ENCODE measurements at places on chromosomes 13 and 19.

GRCh38 chr13:112574416-112574815 lies 13.5 kb downstream of the TUBGCP3 start:
- DNase-seq, result no peak

DNA sequence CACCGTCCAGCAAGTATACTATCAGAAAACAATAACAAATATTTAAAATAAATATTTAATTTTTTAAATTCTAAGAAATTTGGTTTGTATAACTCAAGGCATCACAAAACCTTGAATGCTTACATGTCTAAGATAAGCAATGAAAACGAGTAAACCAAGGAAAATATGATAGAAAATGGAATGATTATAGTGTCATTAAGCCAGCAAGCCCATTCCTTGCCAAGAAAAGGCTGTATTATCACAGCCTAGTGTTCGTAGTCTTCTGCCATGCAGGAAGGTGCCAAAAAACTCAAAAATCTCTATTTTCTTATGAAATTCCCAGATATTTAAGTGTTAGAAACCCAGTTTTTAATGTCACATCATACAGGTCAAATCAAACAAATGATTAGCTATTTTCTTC lies 136.4 kb downstream of the STOML3 start:
- DNase-seq, result no peak

GRCh38 chr19:10566658-10567410 lies 1.0 kb upstream of the KRI1 start:
- DNase-seq, result peak; percentile 25

DNA sequence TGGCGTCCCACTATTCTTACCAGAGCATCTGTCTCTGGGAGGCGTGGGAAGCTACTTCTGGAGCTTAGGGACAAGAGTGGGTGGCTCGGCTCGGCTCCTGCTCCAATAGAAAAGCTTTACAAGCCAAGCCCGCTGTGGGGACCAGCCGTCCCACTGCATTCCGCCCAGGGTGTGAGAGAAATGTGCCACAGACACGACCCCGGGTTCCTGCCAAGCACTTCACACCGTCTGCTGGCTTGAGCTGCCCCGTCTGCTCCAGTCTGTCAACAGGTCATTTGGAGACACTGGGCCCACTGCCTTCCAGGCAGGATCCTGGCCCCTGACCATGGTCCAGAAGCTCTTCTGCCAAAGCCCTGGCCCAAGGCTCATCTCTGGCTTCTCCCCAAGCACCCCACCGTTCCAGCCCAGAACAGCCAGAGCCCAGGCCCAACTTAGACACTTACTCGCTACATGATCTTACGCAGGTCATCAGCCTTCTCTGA lies 6.5 kb upstream of the FKRP start:
- DNase-seq, result no peak

DNA sequence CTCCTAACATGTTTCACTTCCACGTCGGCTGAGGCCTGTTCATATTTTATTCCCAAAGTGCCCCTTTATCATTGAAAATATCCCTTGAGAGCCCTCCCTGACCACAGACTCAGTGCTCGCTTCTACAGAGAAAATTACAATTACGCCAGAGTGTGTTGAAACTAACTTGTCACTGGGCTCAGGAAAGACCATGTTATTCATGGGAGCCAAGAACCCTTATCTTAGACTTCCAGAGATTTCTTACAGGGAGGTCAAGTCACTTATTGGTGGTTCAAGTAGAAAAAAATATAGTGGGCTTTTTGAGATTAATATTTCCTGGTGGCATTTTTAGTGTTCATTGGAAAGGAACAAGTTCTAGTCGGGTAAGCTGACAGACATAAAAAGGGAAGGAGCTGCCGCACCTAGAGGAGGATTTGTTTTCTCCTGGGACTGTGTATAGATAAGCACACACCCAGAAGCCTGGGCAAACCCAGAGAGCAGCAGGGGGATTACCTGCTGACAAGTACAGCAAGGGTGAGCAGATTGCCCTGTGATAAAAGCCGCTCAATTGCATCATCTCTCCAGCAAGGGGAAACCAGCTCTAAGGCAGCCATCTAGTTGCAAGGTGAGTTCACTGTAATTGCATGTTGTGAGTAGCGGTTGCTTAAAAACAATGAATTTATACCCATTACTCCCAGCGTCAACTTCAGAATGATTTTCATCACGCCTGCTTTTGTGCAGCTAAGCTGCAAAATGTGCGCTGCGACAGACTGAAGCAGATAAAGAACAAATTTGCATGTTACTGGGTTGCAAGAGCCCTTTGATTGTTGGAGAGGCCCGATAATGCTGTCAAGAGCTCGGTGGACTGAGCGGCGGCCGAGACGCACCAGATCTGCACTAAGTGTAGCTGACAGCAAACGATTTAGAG lies 46.2 kb downstream of the DCT start:
- no peak for DNase-seq

GRCh38 chr19:13838435-13839129 lies 38.4 kb upstream of the NANOS3 start:
- no peak for DNase-seq

DNA sequence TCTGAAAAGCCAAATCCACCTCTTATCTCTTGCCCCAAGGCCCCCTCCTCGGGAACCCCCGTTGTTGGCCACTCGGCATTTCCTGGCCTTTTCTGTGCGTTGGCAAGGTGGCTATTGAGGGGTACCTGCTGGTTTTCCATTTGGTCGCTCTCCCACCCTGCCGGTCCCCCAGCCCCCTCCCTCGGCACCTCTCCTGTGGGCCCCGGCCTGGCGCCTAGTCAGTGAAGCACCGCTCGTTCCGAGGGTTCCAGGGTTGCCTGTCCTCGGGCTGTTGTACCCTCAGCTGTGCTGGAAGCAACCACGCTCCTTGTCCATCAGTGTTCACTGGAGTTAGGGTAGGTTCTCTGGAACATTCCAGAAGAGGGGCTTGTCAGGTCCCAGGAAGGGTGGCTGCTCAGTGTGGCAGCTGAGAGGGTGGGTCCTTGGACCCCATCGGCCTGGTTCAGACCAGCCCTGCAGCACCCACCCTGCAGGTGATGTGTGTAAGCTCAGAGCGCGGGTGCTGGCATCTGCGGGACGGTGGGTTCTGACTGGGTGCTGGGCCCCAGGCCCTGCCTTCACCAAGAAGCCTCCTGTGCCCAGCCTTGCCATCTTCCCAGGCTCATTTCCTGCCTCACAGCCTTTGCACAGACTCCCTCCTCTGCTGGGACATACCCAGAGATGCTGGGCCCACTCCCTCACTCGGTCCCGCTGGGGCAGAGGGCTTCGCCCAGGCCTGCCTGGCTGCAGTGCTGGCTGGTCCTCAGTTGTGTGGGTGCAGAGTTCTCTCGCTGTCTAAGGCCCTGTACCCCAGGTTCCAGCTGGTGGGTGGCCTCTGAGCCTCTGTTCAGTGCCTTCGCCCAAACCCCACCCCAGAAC lies 21.3 kb downstream of the NKPD1 start:
- no peak for DNase-seq

DNA sequence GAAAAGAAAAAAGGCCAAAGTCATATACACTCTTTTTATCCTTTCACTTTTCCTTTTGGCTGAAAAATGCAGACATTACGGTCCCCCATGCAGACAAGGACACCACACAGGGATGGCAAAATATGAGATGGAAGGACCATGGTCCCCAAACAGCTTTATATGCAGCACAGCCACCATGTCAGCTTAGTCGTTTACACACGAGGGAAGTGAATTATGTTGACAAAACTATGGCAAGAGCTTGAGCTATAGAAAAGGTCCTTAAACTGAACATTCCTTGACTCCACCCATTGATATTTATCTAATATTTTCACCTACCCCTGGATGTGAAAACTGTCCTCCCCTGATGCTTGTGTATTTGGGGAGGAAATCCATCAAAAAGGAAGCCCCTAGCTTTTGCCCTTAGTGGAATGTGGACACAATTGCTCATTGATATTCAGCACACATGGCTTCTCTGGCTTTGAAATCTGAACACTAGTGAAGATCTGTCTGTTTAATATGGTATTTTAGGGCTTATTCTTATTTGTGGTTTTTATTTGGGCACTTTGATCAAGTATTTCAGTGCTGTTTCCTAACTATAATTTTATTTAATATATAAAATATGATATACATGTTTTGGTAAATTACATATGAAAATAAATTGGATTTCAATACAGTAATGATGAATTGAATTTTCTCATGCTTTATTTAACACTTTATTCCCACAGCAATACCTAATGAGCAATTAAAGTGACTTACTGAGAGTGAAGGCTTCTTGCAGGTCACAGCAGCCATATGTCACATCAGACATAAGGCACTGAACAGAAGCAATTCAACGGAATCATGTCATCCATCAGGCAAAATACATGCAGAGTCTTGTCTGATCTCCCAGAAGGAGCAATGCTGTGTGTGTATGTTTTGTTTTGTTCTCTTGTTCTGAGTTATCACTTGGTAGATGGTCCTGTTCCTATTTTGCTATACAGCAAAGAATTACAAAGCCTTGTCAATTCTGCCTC lies 6.8 kb upstream of the GTF2F2 start:
- no peak for DNase-seq

- DNase-seq, result no peak
These were observed 1185.7 kb upstream of the SLC10A2 start for GRCh38 chr13:104251931-104252330.

DNA sequence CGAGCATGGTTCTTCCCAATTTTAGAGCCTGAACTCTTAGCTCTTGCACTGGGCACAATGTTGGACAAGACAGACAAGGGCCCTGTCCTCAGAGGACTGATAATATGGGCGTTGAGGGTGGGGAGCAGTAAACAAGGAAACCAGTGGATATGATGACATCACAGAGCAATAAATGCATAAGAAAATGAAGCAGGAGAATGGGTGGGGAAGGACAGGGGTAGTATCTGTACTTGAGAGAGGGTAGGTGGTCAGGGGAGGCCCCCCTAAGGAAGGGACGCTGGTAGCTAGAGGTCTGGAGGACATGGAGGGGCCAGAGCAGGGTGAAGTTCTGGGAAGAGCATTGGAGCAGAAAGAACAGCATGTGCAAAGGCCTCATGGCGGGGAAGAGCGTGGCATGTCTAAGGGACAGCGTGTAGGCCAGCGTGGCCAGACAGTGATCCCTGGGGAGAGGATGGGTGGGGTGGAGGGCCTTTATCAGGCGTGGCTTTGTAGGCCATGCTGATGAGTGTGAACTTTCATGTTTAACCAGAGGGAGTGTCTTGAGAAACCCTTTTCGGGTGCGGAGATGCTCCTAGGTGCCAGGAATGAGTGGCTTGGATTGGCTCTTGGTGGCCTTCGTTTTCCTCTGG lies 15.1 kb upstream of the ZNF536 start:
- DNase-seq, result no peak

GRCh38 chr13:77696006-77696878 lies 1.2 kb upstream of the SLAIN1 start:
- no peak for DNase-seq

DNA sequence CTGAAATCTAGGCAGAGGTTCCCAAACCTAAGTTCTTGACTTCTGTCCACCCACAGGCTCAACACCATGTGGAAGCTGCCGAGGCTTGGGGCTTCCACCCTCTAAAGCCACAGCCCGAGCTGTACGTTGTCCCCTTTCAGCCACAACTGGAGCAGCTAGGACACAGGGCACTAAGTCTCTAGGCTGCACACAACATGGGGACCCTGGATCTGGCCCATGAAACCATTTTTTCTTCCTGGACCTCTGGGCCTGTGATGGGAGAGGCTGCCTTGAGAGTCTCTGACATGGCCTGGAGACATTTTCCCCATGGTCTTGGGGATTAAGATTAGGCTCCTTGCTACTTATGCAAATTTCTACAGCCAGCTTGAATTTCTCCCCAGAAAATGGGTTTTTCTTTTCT lies 118.4 kb downstream of the GPC5 start:
- DNase-seq, result no peak

DNA sequence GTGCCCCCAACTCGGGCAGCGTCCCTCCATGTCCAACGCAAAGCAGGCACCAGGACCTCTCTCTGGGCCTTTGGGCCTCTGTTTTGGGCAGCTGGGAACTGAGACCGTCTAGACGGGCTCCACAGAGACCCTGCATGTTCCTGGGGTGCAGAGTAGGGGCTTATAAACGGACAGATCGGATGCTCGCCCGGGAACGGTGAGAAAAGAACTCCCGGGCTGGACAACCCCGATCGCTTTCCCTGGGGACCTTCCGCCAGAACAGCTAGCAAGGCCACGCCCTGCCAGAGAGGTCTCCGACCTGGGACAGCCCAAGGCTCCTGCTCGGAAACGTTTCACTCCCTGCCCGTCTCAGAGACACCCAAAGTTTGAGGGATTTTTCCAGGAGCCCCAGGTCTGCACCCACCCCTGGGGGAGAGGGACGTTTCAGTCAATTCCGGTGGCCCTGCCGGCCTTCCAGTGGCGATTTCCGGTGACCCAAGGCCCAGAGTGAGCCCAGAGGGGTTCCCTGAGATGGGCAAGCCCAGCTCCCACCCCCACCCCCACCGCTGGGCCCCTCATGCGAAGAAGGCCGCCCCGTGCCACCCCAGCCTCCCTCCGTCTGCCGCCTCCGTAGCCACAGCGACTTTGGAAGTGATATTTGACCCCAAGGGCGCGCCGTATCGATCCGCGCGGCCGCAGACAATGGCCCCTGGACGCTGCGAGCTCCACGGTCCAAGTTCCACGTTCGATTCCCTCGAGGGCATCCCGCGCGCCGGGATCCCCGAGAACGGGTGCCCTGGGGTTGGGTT lies 1.7 kb downstream of the NR2F6 start:
- no peak for DNase-seq

DNA sequence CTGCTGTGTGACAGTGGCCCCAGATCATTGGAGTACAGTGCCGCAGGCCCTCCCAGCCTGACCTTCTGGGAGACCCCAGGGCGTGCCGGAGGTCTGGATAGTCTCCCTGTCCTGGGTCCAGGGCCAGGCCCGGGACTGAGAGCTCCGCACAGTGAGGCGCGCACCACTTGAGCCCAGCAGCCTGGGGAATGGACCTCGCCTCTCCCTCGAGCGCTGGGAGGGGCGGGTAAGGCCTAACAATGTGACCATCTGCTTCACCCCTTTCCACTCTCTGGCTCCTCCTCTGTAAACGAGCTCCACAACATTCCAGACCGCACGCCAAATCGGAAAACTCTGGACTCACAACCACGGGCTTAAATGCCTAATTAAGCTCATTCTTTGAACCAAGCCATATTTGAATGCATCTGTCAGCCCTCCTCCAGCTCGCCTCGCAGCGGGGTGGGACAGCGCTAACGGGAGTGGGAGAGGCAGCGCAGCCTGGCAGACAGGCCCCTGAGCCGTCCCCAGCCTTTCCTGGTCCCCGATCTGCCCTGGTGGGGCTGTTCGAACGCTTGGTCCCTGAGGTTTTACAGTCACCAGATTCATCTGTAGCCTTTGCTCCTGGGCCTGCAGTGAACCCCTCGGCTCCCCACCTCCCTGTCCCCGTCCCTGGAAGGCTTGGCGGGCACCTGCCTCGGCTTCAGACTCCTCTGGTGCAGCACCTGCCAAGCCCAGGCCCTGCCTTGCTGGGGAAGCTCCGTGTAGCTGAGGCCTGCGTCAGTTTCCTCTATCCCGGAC lies 120.7 kb upstream of the VSTM2B start:
- DNase-seq, result no peak

- DNase-seq, result no peak
These were observed 66.1 kb upstream of the DIAPH3 start for GRCh38 chr13:60229708-60230272.

GRCh38 chr19:10852098-10852800 lies 4.0 kb downstream of the C19orf38 start:
- DNase-seq, result no peak

DNA sequence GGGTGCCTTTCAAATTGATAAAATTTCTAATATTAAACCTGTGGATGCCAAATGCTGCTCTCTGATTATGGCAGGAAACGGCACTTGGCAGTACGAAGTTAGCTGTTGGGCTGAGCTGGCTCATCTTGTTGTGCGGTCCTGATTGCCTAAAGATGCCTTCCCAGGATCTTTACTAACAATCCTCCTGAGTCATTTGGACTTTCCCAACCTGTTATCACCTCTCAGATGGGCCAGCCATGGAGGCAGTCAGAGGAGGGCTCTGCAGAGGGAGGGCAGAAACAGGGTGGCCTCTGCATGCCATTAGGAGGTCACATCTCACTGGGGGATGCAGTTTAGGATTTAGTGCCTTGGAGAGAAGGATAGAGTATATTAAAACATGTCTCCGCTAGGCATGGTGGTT lies 27.3 kb downstream of the ALOX5AP start:
- no peak for DNase-seq

Data from activated T-helper 1 cell treated with Interleukin-2 at 50 U/mL for 16 hours (primary cell).